ENCODE measurements at places on chromosomes 1 and 21.

- DNase-seq = no peak
Observed at GRCh38 chr21:39182016-39182415, 1.2 kb downstream of the PSMG1 start.

GRCh38 chr1:81596341-81596740, 204.4 kb upstream of the ADGRL2 start:
- no peak for DNase-seq

DNA sequence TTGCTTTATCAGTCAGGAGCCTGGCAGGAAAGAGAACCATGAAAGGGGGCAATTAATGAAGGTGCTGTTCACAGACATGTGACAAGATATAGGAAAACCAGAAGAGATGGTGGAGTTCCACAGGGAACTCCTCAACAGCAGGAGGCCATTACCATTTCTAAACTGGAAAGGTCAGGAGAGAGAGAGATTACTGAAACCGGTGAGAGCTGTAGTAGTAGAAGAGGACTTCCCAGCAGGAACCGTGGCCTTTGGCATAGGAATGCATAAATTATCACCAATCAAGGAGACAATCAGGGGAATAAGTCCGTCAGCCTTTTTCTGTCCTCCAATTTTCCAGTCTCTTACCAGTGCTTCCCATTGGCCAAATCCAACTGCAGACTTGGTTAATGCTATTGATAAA, 23.0 kb upstream of the ABCD3 start:
- DNase-seq = no peak

- DNase-seq = no peak
Observed at GRCh38 chr1:220887520-220888416, 8.5 kb downstream of the HLX start.

DNA sequence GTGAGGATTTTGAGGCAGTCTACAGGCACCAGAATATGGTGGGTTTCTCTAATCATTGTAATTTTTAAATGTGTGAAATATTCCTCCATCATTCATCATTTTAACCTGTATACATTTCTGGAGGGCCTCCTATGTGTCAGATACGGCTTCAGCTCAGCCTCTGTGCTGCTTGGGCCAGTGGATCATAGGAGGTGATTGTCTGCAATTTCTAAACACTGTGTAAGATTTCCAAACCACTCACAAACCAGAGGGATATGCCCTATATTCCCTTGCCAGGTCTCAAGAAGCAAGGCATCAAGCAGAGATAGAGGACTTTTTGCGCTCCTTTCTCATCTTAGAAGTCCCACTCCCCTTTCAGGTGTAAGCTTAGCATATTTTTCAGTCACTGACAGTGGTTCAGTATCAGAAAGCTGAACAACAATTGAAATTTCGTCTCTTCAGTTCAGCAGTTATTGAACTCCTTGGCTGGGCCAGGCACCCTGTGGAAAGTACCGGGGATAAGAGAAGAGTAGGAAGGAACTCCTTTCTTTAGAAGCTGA, 190.9 kb downstream of the NFIA start:
- DNase-seq = no peak

DNA sequence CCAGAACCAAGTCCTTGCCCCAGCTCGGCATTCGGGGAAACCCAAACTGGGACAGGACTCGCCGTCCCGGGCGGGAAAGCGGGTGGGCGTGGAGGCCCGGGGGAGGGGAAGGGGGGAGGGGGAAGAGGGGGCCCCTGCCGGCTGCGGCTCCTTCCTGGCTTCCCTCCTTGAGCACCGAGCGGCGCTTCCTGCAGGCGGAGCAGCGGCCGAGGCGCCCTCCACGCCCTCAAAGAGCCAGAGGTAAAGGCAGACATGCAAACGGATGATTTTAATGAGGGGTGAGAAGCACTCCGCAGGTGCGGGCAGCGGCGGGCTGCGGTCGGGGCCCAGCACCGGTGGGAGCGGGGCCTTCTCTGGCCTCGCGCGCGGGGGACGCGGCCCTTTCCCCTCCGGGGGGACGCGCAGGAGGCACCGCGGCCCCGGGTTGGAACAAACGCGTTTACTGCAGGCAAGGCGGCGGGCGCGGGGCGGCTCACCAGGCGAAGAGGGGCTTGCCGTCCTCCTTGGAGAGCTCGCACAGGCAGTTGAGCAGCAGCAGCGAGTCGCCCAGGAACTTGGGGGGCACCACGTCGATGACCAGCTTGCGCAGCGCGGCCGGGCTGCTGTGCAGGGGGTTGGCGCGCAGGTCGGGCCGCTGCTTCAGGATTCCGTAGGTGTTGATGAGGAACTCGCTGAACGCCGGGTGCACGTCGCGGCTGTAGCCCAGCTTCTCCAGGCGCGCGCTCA, 5.7 kb upstream of the FTCD start:
- DNase-seq = no peak

- no peak for DNase-seq
Observed at GRCh38 chr1:37633938-37634243, 801 bp downstream of the RSPO1 start.

DNA sequence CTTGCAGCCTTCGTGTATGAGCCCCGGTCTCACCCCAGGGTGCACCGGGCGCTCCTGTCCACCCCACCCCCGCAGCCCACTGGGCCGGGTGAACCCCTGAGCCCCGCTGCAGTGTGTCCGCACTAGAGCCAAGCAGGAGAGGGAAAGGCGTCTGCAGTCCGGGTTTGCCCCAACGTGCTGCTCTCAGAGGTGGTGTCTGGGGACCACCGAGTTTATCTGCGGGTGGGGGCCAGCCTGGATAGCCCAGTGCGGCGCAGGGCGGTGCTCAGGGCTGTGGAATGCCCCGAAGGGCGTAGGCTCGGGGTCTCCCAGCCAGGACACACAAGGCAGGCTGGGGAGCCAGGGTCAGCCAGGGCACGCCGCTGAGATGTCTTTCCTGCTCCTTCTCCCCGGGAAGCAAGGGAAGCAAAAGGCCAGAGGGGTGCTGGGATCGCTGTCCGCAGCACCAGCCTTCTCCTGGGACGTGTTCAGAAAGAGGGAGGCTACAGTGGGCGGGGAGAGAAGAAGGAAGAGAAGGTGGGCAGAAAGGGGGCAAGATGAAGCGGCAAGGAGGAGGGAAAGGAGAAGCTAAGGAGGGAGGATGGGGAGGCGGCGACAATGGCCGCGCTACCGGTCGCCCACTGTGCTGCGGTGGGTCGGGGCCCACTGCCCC, 56.6 kb downstream of the MAB21L3 start:
- DNase-seq = no peak

GRCh38 chr1:101728029-101728428, 268.7 kb downstream of the OLFM3 start:
- DNase-seq = no peak

GRCh38 chr1:178564086-178564782, 51.3 kb downstream of the TEX35 start:
- DNase-seq = no peak

DNA sequence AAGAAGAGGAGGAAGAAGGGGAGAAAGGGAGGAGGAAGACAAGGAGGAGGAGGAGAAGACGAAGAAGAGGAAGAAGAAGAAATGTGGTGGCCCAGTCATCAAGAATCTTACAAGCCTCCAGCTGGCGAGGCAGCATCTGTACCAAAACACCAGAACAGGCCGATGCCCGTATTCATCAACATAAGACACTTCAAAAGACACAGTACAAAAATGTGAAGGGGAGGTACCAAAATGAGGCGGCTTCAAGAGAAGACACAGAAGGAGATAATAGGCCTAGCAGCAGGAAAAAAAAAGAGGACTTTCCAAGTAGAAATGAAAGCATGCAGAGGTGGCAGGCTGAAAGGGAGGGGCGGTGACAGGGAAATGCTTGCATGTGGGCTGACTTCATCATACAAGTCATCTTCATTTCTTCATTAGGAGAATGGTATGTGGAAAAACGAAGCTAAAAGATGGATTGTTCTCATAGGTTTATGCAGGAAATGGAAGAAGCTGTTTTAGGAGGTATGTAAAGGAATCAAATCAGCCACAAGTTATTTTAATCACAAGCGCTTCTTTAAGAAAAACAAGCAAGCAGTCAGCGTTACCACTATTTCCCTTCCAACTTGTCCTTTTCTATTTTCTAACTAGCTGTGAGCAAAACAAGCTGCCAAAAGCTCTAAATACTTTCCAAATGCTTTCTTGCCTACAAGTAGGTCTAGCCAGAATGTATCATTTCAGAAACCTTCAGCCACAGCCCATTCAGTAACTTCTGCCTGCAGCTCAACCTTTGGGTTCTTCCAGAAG, 192.3 kb downstream of the SLC45A1 start:
- peak; percentile 14 for DNase-seq

DNA sequence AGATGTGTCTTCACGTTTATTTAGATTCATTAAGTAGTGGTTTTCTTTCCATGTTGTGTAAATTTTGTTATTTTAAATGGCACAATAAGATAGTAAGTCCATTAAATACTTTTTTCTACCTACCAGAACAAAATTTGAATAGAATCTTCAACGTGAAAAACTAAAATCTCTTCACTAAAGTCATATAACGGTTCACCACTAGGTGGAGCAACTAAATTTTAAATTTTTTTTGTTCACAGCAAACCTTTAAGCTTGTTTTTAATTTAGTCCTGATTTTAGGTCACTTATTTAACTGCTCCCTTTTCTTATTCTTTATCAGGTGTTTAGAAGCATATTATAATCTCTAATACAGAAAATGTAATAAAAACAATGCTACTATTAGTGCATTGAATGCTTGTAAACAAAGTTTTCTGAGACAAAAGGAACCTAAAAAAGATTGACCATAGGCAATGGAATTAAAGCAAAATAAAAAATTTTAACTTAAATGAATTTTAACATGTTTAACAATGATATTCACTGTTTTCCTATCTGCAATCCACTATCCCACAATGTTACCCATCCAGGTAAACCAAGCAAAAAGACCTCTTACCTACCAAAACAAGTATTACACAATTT, 28.3 kb upstream of the PKN2 start:
- no peak for DNase-seq

GRCh38 chr1:219031809-219032208, 141.9 kb upstream of the LYPLAL1 start:
- DNase-seq = no peak

DNA sequence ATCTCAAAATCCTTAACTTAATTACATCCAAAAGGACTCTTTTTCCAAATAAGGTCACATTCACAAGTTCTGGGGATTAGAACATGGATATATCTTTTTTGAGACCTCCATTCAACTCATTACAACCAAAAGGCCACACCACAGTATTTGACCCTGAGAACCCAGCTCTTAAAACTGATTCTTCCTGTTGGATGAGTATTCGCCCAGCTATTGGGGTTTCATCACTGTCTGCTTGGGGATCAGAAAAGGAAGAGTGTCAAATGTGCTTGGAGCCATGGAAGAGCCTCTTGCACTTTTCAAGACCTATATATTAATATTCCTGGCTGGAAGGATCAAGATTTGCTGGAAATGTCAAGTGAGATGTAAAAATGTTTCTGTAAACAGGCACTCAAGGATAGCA, 5.4 kb upstream of the TINAGL1 start:
- DNase-seq = no peak

GRCh38 chr1:172266528-172267174, 153.8 kb upstream of the C1orf105 start:
- DNase-seq = no peak

DNA sequence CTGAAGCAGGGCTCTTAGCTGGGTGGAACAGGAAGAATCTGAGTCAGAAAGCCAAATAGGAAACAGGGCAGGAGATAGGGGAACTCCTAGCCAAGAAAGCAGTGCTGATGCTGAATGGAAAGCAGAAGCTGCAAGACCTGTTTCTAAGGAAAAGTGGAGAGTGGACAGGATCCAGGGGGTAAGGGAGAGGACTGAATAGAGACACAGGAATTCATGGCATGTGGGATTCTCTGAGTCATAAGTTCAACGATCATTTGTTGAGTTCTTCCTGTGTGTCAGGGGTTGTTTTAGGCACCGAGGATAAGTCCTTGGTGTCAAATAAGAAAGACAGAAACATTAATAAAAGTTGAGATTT, 153.8 kb upstream of the FGGY start:
- no peak for DNase-seq

GRCh38 chr1:119144813-119145212, 4.4 kb upstream of the WARS2 start:
- DNase-seq = no peak

DNA sequence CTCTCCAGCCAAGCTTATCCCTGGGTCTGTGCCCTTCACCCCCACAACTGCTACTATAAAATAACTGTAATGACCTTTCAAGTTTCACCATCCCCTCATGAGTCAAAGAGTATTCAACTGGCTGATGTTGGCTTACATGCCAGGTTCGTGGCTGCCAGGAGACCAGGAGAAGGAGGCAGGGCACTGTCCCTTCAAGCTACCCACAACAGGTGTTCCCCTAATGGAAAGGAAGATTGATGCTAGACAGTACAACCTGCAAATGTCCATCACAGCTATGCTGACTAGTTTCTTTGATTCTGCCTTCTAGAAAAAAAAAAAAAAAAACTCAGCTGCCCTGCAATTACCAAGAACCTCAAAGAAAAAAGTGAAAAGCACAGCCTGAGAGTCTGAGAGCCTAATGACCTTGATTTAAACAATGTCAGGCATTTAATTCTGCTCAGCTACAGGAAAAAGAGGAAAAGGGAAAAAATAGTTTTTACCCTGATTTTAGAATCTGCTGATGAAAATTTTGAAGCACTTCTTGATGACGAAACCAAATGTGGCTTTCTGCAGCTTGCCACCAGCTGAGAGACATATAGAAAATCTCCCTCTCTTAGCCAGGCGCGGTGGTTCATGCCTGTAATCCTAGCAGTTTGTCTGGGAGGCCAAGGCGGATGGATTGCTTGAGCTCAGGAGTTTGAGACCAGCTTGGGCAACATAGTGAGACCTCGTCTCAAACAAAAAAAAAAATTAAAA, 82.7 kb upstream of the ROR1 start:
- DNase-seq = no peak

GRCh38 chr1:107277022-107277421, 136.2 kb downstream of the NTNG1 start:
- DNase-seq = peak; percentile 8

DNA sequence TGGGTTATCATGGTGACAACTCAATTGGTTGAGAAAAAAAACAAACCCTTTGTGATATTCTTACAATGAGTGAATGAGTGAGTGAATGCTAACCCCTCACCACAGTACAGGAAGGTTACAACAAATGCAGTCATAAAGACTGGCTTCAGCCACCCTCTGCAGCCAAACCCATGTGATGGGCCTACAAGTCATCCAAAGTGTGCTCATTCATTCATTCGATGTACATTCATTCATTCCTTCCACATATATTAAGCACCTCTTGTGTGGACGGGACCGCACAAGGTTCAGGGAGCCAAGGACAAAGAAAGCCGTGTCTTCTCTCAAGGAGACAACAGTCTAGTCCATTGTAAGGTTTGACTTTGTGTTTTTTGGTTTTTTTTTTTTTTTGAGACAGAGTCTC, 49.4 kb downstream of the WDR4 start:
- DNase-seq = no peak

DNA sequence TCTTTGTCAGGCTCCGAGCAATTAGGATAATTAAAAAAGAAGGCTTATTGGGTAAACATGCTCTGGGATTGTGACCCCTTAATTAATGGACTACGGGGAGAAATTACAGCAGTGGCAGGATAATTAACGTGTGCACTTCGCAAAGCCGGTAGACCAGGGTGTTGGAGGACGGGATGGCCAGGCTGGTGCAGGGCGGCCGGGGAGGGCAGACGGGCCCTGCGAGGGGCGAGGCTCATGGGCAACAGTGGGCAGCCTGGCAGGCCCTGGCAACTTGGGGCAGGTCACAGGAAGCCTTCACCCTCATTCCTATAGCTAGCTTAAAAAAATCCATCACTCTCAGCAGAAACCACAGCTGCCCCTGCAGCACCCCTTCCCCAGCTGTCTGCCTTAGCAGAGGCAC, 186.2 kb upstream of the ARHGEF16 start:
- DNase-seq = no peak
